ENCODE measurements at places on chromosomes 3 and 15.

- DNase-seq = no peak
Observed at GRCh38 chr15:68658151-68658550, 79.4 kb downstream of the CORO2B start.

DNA sequence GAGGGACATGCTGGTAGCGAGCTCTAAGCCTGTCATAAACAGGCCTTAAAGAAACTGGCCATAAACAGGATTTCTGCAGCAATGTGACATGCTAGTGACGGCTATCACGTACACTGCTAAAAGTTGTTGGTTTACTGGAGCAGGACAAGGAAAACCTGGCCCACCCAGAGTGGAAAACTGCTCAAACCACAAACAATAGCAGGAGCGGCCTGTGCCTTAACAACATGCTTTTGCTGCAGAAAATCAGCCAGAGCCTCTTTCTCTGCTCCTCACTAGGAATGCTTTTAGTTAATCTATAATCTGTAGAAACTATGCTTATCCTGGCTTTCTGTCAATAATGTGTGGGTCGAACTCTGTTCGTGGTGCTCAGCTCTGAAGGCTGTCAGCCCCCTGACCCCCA is 202.9 kb upstream of the UBE3A start:
- no peak for DNase-seq

- DNase-seq = no peak
Observed at GRCh38 chr15:31740203-31740602, 290.1 kb upstream of the CHRNA7 start.

DNA sequence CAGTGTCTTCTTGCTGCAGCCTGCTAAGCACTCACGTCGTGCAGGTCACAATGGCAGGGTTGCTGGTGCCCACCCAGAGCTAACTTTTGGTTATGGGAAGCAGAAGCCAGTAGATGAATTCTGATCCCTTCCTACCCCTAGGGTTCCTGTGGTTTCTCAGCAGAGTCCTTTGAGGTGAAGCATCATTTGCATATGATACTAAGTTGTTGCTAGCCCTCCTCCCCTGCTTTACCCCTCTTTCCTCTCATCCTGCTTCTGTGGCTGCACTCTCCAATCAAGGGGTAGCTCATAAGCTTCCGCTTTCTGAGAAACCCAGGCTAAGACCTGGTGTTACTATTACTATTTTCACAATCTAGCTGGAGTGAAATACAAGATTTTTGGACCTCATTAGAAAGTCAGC is 22.1 kb upstream of the HEG1 start:
- no peak for DNase-seq

DNA sequence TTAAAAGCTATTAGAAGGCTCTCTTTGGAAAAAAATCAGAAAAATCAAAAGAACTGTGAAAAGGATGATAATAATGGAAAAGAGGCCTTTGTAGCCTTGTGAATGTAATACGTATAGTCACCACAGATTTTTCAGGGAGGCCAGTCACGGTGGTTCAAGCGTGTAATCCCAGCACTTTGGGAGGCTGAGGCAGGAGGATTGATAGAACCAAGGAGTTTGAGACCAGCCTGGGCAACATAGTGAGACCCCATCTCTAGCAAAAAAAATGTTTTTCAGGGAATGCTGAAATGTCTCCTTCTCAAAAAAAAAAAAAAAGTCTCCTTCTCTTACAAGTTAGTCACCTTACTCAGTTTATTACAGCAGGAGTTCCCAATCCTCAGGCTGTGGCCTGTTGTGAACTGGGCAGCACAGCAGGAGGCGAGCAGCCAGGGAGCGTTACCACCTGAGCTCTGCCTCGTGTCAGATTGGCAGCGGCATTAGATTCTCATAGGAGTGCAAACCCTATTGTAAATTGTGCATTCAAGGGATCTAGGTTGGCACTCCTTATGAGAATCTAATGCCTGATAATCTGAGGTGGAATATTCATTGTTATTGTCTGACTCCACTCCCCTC is 15.9 kb downstream of the ARIH1 start:
- DNase-seq = no peak

DNA sequence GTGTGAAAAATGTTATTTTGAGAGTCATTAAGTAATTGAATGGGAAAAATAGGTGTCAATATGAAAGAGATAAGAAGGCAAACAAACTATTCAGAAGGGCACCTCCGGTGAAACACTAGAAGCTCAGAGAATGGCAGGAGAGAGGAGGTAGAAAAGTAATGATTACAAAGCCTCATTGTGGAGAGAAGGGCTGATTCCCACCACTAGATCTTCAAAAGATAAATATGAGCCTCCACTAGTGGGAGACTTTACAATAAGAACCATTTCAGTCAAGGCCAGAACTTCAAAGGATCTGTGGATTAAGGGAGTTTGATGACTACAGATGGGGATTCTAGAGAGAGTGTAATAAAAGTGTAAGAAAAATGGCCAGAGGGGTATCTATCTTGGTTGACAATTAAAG is 535.6 kb downstream of the NLGN1 start:
- no peak for DNase-seq
